Activated CD4-positive, alpha-beta T cell treated with anti-CD3 and anti-CD28 coated beads, Interleukin-2, amount 10 ng/mL, durations not matched to agents 24 days and 14 days (primary cell): ENCODE measurements at places on chromosomes 3 and 15.

DNA sequence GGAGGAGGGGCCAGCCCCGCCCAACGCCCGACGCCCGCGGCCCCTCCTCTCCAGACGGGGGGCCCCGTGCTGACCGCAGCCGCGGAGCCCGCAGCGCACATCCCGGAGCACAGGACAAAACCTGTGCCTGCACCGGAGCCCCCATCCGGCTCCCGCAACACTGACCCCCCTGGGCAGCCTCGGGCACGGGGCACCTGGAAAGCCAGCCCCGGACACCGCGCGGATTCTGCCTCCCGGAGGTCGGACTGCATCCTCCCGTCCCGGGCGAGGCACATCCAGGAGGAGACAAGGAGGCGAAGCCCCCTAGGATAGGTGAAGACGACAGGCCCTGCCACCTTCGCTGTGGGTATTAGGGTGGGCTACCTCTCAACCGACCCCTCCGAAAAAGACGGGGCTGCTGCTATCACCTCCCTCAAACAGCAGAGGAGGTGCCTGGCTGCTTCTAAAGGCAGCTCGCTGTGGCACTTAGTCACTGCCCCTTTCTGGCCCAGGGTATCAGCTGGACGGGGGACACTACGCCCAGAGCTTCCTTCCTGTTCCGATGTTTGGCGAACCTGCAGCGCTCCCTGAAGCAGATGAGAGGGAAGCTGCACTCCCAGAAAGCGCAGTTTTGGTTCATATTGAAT is 10.6 kb downstream of the XXYLT1 start:
- peak overlapping the region; percentile 41 for H3K27ac ChIP-seq
- no peaks in the 10 kb centered on the region for H3K27me3 ChIP-seq
- H3K36me3 ChIP-seq = peaks cover 8% of the 10 kb centered on the region
- peak overlapping the region; percentile 84 for H3K4me3 ChIP-seq

GRCh38 chr15:55003965-55004873 is 192.5 kb downstream of the RSL24D1 start:
- DNase-seq = no peak
- H3K4me1 ChIP-seq = no peaks in the 10 kb centered on the region
- H3K27me3 ChIP-seq = peaks cover 3% of the 10 kb centered on the region
- no peak overlapping the region for H3K4me3 ChIP-seq
- no peak overlapping the region for H3K27ac ChIP-seq

GRCh38 chr3:43649365-43649968 is 27.7 kb upstream of the ANO10 start:
- H3K36me3 ChIP-seq = no peaks in the 10 kb centered on the region
- no peaks in the 10 kb centered on the region for H3K4me1 ChIP-seq
- no peak for DNase-seq
- no peak overlapping the region for H3K27ac ChIP-seq
- H3K27me3 ChIP-seq = peaks cover 8% of the 10 kb centered on the region
- H3K4me3 ChIP-seq = no peak overlapping the region

GRCh38 chr15:27250223-27250622 is 279.2 kb downstream of the GABRG3 start:
- no peaks in the 10 kb centered on the region for H3K36me3 ChIP-seq
- H3K27me3 ChIP-seq = no peaks in the 10 kb centered on the region
- DNase-seq = peak; percentile 18
- no peak overlapping the region for H3K27ac ChIP-seq
- no peak overlapping the region for H3K4me3 ChIP-seq
- no peaks in the 10 kb centered on the region for H3K4me1 ChIP-seq

DNA sequence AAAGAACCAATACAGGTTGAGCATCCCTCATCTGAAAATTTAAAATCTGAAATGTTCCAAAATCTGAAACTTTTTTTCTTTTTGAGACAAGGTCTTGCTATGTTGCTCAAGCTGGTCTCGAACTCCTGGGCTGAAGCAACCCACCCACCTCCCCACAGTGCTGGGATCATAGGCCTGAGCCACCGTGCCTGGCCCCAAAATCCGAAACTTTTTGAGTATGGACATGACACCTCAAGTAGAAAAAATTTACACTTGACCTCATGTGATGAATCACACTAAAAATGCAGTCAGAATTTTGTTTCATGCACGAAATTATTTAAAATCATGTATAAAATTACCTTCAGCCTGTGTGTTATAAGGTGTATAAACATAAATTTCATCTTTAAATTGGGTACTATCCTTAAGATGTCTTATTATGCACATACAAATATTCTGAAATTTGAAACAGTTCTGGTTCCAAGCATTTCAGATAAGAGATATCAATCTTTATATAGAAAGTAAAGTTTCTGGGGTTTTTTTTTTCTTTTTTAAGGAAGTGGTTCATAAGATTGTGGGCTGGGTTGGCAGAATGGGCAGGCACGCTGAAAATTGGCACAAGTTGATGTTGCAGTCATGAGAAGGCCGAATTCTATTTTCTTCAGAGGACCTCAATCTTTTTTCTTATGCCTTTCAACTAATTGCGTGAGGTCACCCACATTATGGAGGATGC is 72.5 kb downstream of the SPRED1 start:
- H3K36me3 ChIP-seq = no peaks in the 10 kb centered on the region
- no peak for DNase-seq
- no peak overlapping the region for H3K27ac ChIP-seq
- H3K4me3 ChIP-seq = no peak overlapping the region
- H3K27me3 ChIP-seq = peaks cover 2% of the 10 kb centered on the region

DNA sequence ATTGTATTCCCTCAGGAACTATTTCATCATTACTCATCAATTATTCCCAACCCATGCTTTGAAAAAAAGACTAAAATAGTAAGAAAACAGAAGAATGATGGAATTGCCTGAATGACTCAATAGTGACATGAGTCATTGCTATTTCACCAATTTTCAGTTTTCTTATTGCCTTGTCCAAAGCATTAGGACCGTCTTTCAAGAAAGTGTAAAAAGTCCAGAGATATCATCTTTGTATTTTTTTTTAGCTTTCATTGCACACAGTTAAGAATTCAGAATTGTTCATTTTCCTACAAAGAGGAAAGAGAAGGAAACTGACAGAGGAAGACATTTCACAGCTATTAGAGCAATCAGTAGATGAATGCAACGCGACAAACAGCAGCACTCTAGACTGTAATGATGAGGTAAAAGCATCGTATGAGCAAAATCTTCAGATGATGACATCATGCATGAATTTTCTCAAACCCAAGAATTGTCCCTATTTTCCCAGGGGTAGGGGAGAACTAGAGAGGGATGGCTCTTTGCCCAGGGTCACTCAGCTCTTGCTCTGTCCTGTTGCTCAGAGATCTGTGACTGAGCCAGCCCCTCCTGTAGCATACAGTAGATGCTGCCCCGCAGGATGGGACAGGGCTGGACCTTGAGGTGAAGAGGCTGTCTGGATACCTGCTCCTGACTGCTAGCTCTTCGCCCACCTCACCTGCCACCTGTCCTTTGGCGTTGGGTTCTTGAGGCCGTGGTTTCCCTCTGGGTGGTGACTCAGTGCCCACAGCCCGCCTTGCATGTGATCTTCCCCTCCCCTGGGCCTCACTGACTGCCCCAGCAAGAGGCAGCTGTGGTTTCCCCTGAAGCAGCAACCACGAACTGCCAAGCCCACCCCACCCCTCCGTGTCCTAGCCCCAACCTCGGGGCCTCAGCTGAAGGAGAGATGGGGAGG is 84.8 kb downstream of the PPCDC start:
- DNase-seq = peak; percentile 88
- H3K27ac ChIP-seq = peak overlapping the region; percentile 90
- H3K36me3 ChIP-seq = peaks cover 17% of the 10 kb centered on the region
- peaks cover 5% of the 10 kb centered on the region for H3K27me3 ChIP-seq

DNA sequence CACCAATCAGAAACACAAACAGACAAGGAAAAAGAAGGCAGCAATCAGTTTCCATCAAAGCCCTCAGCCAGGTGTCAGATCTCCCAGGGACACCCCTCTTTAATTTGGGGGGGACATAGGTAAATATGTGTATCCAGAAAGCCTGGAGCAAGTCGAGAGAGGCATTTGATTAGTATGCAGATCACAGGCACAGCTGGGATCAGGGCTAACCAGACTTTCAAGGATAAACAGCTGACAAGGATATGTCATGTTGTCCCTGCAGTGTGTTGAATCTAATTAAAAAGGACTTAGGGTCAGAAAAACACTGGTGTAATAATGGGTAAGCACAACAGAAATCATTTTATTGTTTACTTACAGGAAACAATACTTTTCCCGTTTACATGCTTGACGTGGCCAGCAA is 30.2 kb downstream of the NSMCE3 start:
- H3K27me3 ChIP-seq = peaks cover 7% of the 10 kb centered on the region
- H3K36me3 ChIP-seq = no peaks in the 10 kb centered on the region
- H3K27ac ChIP-seq = no peak overlapping the region
- DNase-seq = no peak
- H3K4me3 ChIP-seq = no peak overlapping the region

DNA sequence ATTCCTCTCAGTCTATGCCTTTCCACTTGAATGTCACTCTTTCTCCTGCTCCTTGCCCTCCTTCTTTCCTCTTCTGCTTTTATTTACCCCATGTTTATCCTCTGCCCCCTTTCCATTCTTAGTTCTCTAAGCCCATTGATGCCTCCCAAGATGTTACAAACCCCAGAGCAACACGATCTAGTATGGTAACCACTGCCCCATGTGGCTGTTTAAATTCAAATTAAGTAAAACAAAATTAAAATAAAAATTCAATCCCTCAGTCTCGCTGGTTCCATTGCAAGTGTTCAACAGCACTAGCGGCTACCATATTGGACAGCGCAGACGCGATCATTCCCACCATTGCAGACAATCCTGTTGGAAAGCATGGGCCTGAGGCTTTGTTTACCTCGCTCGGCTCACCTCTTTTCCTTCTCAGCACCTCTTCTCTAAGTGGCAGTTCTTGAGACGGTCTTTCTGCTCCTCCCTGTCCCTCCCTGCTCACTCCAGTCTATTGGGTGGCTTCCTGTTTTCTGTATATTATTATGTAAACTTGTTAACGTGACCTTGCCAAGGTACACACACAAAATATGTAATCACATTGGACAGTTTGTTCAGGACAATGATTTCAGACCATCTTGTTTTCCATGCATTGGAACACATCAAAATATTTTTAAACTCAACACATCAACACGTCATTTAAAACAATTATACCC is 21.8 kb upstream of the CA12 start:
- H3K27ac ChIP-seq = no peak overlapping the region
- peaks cover 26% of the 10 kb centered on the region for H3K4me1 ChIP-seq
- no peaks in the 10 kb centered on the region for H3K27me3 ChIP-seq
- DNase-seq = no peak
- no peaks in the 10 kb centered on the region for H3K36me3 ChIP-seq

GRCh38 chr3:57864853-57865252 is 108.7 kb downstream of the SLMAP start:
- no peak overlapping the region for H3K27ac ChIP-seq
- DNase-seq = no peak
- H3K4me1 ChIP-seq = no peaks in the 10 kb centered on the region
- H3K4me3 ChIP-seq = no peak overlapping the region
